ENCODE measurements at places on chromosomes 1 and 21. TPM values are rescaled to one million over a fixed set of nuclear protein-coding genes. Genes with fewer than 3 reads are reported as not detected.

DNA sequence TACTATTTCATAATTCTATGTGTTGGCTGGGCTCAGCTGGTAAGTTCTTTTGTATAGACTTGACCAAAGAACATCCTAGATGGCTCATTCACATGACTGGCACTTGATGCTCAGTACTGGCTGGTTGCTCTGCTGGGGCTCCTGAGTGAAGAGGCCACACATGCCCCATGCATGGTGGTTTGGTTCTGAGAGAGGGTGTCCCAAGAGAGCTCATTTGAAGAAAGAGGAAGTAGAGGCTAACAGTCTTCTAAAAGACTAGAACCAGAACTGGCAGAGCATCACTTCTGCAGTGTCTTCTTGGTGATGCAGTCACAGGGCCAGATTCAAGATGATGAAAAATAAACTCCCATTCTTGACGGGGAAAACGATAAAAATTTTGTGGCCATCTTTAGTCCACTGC, 5.2 kb upstream of the BACH1 start:
- H3K36me3 ChIP-seq = peaks cover 6% of the 10 kb centered on the region
- no peak for DNase-seq
- H3K4me3 ChIP-seq = no peak overlapping the region
- H3K4me1 ChIP-seq = peaks cover 18% of the 10 kb centered on the region
- H3K27me3 ChIP-seq = no peaks in the 10 kb centered on the region

- no peaks in the 10 kb centered on the region for H3K36me3 ChIP-seq
- no peak overlapping the region for H3K4me3 ChIP-seq
- peaks cover 27% of the 10 kb centered on the region for H3K4me1 ChIP-seq
- no peak overlapping the region for H3K27ac ChIP-seq
These were observed 20.7 kb downstream of the ABCA4 start for GRCh38 chr1:94100129-94100784.

DNA sequence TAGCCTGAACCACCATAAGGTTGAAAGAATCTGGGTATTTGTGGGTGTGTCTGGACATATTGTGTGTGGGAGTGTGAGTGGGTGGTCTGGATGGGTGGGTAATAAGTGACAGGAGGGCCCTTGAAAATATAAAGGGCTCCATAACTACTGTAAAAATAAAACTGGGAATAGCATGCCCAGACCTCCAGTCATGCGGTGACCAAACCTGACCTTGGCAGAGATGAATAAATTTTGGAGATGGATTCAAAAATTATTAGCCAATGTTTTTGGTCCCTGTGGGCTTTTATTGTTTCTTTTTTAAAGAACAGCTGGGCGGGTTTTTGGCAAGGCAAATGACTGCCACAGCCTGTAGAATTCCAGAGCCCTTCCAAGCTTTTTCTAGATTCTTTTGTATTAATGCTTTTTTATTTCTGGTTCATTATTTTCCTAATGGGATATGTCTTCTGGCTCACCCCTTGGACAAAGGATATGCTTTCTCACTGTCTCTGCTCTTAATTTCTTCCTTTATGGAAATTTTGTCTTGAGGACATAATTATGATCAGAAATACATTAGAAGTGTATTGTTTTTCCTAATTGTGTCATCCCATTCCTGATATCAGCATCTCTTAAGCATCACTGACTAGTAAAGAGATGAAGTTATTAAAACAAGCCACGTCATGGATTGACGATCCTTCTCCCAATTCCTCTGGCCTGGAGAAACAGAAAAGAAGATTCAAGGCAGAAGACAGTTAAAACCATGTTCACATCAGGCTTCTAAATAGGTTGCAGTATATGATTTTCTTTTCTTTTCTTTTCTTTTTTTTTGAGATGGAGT, 69.5 kb downstream of the NTMT2 start:
- H3K27me3 ChIP-seq = no peaks in the 10 kb centered on the region
- no peak for DNase-seq
- H3K4me1 ChIP-seq = peaks cover 10% of the 10 kb centered on the region
- no peaks in the 10 kb centered on the region for H3K36me3 ChIP-seq

HMGCL gene
- 21.9 TPM for total RNA-seq

GRCh38 chr1:69077633-69078032, 490.1 kb upstream of the LRRC7 start:
- H3K36me3 ChIP-seq = no peaks in the 10 kb centered on the region
- H3K27ac ChIP-seq = no peak overlapping the region
- no peak overlapping the region for H3K4me3 ChIP-seq
- H3K4me1 ChIP-seq = no peaks in the 10 kb centered on the region

SAMD13 gene
- total RNA-seq = 0.27 TPM

ERRFI1 gene
- 15.8 TPM for total RNA-seq

DNA sequence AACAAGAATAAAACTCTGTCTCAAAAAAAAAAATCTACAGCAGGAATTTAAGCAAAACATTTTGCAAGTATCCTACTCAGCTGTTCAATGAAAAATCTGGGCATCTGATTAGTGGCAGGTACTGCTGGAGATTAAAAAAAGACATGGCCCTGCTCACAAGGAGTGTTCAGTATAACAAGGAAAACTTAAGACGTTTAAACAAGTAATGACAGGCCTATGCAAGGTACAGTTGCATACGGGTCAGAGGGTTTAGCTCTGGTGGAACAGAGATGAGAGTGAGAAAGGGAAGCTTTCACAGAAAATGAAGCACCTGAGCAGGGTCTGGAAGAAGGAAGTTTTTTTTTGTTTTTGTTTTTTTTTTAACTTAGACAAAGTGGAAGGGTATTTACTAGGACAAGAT, 23.0 kb downstream of the SNRNP40 start:
- peaks cover 35% of the 10 kb centered on the region for H3K36me3 ChIP-seq
- no peak overlapping the region for H3K4me3 ChIP-seq
- no peak for DNase-seq

TDRD10 gene
- total RNA-seq = not detected

CD1B gene
- not detected for total RNA-seq

SLC22A15 gene
- 4.2 TPM for total RNA-seq

TEX38 gene
- total RNA-seq = 0.24 TPM

GRCh38 chr1:213680677-213681325, 307.0 kb upstream of the PROX1 start:
- no peaks in the 10 kb centered on the region for H3K4me1 ChIP-seq
- no peak for DNase-seq
- no peak overlapping the region for H3K27ac ChIP-seq
- no peak overlapping the region for H3K4me3 ChIP-seq
- no peaks in the 10 kb centered on the region for H3K36me3 ChIP-seq

ANKRD45 gene
- 0.14 TPM for total RNA-seq

DNA sequence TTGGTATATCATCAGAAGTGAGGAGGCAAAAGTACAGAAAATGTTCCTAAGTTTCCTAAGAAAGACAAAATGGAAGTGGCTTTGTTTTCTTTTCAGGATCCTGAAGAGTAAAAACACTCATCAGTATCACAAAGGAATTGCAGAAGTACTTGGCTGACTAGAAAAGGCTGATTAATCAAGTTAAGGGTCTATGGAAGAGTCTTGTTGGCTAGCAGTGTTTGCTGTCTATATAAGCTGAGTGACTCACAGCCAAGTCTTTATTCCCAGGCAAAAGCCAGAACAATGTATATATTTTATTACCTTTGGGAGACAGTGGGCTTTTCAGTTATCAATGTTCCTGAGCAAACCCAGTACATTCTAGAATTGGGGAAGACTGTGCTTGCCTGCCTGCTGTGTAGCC, 777.0 kb downstream of the PLA2G4A start:
- H3K4me3 ChIP-seq = no peak overlapping the region
- H3K27ac ChIP-seq = no peak overlapping the region
- no peak for DNase-seq
- peaks cover under 1% of the 10 kb centered on the region for H3K27me3 ChIP-seq

DNA sequence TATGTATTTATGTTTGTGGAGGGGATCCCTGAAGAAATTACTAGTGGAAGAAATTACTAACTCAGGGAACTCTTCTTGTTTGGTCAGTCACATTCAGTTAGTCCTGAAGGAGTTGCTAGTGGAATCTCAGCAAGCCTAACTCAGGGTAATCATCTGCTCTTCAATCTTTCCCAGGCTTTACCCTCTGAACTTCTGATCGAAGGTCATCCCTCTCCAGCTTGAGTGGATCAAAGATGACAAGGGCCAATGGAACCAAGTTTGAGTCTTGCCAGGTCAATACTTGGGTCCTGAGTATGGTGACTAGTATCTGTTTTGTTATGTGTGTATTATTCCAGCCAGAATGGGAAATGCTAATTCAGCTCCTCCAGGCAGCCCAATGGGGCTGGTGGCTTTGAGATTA, 49.3 kb downstream of the CFH start:
- H3K36me3 ChIP-seq = peaks cover 9% of the 10 kb centered on the region
- no peaks in the 10 kb centered on the region for H3K27me3 ChIP-seq
- H3K4me1 ChIP-seq = no peaks in the 10 kb centered on the region
- no peak overlapping the region for H3K4me3 ChIP-seq
- no peak for DNase-seq

GRCh38 chr21:41325138-41325912, 8.7 kb downstream of the FAM3B start:
- H3K4me1 ChIP-seq = no peaks in the 10 kb centered on the region
- peaks cover 4% of the 10 kb centered on the region for H3K27me3 ChIP-seq
- H3K27ac ChIP-seq = no peak overlapping the region
- no peak overlapping the region for H3K4me3 ChIP-seq
- H3K36me3 ChIP-seq = no peaks in the 10 kb centered on the region
- DNase-seq = no peak

DNA sequence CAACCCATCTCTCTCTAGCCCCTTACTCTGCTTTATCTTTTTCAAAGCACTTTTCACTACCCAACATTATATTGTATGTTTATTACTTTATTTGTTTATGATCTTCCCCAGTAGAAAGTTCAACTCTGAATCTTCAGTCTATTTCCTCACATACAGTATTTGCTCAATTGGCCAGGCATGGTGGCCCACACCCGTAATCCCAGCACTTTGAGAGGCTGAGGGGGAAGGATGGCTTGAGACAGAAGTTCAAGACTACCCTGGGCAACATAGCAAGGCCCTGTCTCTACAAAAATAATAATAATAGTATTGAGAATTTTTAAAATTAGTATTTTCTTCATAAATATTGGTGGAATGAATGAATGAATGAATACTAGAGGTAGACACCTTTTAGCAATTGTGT, 1.2 kb downstream of the STPG1 start:
- H3K4me1 ChIP-seq = peaks cover 74% of the 10 kb centered on the region
- no peak for DNase-seq
- H3K27me3 ChIP-seq = peaks cover 8% of the 10 kb centered on the region
- peak overlapping the region; percentile 93 for H3K27ac ChIP-seq
- peaks cover 26% of the 10 kb centered on the region for H3K36me3 ChIP-seq

SHISAL2A gene
- not detected for total RNA-seq

DNA sequence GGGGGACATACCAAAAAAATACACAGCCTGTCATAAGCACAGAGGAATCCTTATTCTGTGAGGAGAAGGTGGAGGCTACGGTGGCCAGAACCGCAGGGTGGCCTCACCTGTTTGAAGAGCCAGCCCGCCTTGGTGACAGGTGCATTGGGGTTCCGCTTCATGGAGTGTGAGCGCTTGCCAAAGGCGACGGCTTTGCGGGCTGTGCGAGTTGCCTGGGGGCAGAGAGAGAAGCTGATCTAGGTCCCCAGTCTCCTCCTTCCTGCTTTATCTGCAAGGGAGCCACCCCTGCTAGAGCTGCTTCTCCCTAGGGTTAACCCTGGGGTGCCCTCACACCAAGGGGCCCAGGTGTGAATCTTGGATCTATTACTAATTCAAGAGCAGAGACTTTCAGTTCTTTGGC, 54.3 kb upstream of the GOLT1A start:
- H3K36me3 ChIP-seq = no peaks in the 10 kb centered on the region
- no peak overlapping the region for H3K27ac ChIP-seq
- H3K4me3 ChIP-seq = no peak overlapping the region
- peaks cover 12% of the 10 kb centered on the region for H3K27me3 ChIP-seq
- H3K4me1 ChIP-seq = no peaks in the 10 kb centered on the region

DNA sequence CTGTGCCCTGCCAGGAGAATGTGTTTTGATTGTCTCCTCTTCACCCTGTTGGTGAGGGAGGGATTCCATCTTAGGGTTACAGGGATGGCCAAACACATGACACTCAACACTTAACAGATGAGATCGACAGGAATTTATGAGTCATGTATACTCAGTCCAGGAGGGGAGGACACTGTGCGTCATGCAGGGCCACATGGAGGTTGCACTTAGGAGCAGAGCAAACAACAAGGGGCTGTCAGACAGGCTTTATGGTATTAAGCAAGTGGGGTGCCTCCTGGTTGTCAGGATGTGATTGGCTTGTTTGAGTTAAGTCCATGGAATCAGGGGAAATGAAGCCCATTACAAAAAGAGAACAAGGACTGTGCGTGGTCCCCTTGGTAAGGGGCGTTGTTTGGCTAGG, 26.9 kb downstream of the EDARADD start:
- H3K27me3 ChIP-seq = peaks cover 6% of the 10 kb centered on the region
- H3K36me3 ChIP-seq = no peaks in the 10 kb centered on the region
- H3K27ac ChIP-seq = no peak overlapping the region
- no peaks in the 10 kb centered on the region for H3K4me1 ChIP-seq
- no peak for DNase-seq
